ENCODE measurements at places on chromosomes 3 and 15. TPM values are rescaled to one million over a fixed set of nuclear protein-coding genes. Genes with fewer than 3 reads are reported as not detected.

WWTR1 gene
- total RNA-seq: 362 TPM

NOX5 gene
- total RNA-seq: 0.07 TPM

SNX22 gene
- 1.5 TPM for total RNA-seq

GOLGA8K gene
- total RNA-seq: 0.66 TPM

Measured in thoracic aorta endothelial cell (primary cell).